ENCODE measurements at places on chromosomes 6 and 20.

GRCh38 chr20:41050361-41051008, 21.9 kb downstream of the TOP1 start:
- DNase-seq: no peak

GRCh38 chr20:46509523-46509922, 3.8 kb downstream of the ZNF334 start:
- no peak for DNase-seq

GRCh38 chr6:84021625-84022024, 11.9 kb upstream of the MRAP2 start:
- no peak for DNase-seq

GRCh38 chr6:33770124-33770832, 18.7 kb downstream of the LEMD2 start:
- DNase-seq: no peak

- DNase-seq: no peak
Observed at GRCh38 chr6:11374036-11375010, 141.9 kb upstream of the NEDD9 start.

- DNase-seq: no peak
Observed at GRCh38 chr20:37317994-37318640, 27.8 kb upstream of the SRC start.

GRCh38 chr6:107504270-107505026, 14.5 kb downstream of the SOBP start:
- no peak for DNase-seq

- DNase-seq: peak; percentile 39
Observed at GRCh38 chr20:45798935-45799642, 7.3 kb downstream of the DNTTIP1 start.

- DNase-seq: no peak
Observed at GRCh38 chr6:56766806-56767178, 124.1 kb upstream of the DST start.

- no peak for DNase-seq
Observed at GRCh38 chr6:57267586-57268293, 45.6 kb upstream of the RAB23 start.

DNA sequence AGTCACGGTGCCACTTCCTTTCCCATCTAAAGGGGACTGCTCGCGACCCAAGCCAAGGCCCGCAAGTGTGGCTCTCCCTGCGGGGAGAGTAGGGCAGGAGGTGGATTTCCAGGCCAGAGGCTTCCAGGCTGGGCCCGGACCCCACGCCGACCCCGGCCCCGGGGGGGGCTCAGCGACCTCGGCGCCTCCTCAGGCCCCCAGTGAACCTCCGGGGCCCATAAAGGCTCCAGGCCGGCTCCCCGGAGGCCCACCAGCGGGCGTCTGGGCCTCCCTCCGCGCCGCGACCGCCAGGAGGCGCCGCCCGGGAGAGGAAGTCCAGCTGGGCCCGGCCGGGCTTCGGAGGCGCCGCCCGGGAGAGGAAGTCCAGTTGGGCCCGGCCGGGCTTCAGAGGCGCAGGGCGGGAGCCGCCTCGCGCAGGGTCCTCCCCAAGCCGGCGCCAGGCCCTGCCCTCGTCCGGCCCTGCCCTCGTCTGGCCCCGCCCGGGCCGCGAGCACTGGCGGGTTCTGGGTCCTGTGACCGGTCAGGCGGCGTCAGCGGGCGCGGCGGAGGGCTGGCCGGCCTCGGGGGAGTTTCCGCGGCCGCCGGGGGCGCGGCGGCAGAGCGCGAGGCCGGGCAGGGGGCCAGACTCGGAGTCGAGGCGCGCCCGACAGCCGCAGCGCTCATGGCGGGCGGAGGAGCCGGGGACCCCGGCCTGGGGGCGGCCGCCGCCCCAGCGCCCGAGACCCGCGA, at the start of gene RAB32:
Gene RAB32, plus strand, starts transcription at position 623 of the 729 bp plus-strand sequence. Its CDS starts 39 bp downstream, at position 662.
- DNase-seq: no peak

DNA sequence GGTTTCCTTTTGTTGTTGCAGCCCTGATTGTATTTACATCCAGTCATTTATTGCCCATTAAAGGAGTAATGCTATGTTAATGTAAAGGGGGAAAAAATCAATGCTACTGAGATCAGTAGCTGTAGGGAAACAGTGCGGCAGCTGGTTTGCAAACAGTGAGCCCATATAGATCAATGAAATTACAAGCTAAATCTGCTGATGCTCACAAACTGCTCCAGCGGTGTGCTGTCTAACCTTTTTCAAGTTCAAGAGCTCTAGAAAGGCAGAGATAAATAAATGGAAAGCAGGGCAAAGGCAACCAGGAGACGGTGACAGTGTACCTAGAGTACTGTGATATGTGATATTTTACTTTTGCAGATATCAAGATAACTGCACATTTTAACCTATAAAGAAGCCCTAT, 449.0 kb upstream of the MMS22L start:
- no peak for DNase-seq

- DNase-seq: no peak
Observed at GRCh38 chr6:37620519-37620918, 77.2 kb downstream of the MDGA1 start.

GRCh38 chr6:56102216-56102615, 145.2 kb downstream of the COL21A1 start:
- no peak for DNase-seq

DNA sequence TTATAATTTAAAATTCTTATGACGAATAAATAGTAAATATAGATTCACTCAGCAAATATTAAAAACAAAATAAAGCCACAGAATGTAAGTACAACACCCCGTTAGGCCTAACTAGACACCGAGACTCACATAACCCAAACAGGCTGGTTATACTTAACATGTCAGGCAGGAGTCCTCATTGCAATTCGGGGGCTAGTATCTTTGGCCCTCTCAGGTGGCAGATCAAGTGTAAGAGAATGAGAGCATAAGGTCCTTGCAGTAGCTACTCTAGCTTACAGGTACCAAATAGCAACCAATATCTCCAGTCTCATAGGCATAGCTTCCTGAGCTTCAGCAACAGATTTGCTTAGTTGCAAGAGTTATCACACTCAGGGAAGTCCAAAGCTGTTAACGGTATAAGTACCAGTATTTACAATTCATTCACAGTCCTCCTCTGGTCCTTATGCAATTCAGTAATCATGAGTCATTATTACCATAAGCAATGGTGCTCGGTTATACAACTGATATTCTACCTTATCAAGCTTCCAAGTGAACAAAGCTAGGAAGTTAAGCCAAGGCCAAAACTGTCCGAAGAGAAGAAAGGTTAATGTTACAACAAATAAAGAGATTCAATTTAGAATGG, 20.1 kb downstream of the REV3L start:
- no peak for DNase-seq

DNA sequence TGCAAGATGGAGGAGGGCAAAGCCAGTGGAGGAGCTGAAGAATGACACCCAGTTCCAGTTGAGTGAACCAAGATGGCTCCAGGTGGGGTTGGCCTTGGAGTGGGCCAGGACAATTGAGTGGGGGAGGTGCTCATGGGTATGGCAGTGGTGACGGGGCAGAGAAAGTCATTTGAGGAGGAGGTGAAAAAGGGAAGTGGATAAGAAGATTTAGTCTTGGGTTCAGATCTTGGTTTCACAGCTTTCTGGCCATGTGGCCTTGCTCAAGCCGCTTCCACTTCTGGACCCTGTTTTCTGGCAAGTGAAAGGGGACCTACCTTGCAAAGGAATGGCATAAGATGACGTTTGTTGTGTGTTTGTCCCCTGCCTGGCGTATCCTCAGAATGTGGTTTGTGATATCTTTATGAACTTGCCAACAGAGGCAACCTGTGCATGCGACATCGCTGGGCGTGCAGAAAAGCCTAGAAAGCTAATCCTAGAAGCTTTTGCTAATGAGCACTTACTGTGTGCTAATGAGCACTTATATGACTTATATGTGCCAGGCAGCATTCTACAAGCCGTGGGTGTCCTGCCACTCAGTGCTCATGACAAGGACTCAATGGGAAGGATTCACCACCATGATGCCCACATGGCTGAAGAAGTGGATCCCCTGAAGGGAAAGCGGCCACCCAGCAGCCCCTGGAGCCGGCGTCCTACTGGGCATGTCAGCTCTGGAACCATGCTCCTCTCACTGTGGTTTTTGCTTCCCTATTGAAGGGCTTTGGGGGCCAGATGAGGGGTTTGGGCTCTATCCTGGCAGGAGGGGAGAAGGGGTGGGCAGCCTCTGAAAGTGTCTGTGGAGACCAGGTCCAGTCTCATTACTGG, 23.6 kb upstream of the STX16 start:
- DNase-seq: no peak

DNA sequence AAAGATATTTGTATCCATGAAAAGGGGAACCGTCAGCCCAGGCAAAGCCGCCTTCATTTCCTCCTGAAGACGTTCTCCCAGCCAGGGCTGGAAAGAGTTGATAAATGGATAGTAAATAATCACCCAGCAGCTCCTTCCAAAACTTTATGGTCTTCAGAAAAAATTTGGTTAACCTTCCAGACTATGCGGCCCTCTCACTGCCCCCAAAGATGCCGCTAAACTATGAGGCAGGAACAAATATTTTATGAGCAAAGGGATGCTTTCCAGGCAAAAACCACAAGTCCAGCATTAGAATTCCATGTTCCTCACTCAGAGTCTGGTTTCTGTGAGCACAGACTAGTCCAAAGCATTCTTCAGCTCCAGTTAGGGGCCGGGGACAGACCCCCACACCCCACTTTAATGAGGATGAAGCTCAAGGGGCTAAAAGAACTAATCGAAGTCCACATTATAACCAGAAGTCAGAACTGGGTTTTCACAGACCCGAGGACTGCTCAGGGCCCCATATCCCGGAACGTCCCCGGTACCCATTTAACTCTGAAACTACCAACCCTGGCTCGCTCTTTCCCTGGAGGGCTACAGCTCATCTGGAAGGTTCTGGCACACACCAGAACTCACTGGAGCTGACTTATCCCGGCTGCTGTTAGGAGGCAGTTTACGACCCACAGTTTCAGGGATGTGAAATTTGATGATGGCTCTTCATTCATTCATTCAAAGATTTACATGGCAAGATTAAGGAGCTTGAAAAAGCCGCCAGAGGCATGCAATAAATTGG, 29.4 kb downstream of the BMP7 start:
- no peak for DNase-seq

- no peak for DNase-seq
Observed at GRCh38 chr6:167148021-167148420, 9.8 kb downstream of the GPR31 start.

DNA sequence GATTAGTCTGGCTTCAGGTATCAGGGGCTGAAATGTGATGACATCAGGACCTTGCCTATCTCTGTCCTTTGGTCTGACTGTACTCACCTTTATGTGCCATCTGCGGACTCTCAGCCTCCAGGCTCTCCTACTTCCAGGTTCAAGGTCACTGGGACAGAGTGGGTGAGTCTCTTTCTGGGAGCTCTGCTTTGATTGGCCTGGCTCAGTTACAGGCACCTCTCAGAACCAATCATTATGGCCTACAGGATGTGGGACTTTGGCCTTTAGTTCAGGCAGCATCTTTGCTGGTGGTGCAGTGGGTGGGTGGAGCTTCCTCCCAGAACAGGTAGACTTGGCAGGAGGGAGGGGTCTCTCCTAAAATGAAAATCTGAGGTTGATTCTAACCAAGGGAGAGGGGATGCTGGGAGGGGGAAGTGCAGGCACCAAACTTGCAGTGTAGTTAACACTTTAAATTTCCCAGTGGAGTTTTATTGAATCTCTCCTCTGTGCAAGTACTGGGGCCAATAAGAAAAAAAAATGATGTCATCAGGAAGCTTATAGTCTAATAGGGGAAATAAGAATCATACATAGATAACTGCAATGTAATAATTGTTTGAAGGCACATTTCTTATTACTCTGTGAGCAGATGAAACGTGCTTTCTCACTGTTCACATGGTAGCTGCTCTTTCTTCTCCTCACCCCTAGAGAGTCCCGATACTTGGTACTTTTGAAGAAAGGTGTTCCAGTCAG, 53.4 kb downstream of the SLC24A3 start:
- no peak for DNase-seq

GRCh38 chr6:56168596-56168995, 78.8 kb downstream of the COL21A1 start:
- no peak for DNase-seq

GRCh38 chr20:23117738-23118137, 31.6 kb upstream of the CD93 start:
- DNase-seq: no peak

DNA sequence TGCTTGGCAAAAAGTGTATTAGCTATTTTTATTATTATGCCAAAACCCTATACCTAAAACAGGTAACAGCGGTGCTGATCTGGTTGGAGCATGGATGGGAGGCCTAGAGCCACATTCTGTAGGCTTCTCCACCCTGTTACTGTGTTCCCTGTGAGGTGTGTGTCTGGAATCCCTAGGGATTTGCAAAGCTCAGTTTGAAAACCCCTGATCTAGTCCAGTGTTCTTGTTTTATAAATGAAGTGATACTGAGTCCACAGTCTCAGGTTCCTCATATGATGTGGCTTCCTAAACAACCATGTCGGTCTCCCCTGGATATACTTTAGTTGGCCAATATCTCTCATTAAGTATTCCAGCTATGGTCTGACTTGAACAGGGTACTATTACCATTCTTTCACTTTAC, 16.3 kb downstream of the ACSS2 start:
- DNase-seq: no peak

DNA sequence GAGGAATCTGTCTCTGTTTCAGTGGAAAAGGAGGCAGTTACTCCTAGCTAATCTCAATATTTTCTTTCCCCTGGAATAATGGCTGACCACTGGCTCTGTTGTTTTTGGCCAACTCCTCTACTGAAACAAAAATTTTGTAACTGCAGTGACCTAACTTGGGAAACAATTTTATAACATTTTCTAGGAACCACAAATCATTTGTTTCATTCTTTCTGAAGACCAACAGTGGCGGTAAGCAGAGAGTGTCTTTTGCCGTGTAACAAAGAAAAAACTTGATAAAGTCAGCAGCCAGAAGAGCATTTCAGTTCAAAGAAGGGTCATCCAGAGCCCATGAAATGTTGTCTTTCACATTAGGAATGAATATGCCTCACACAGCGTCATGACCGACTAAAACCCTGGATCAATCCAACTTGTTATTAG, 11.8 kb upstream of the BFSP1 start:
- no peak for DNase-seq

DNA sequence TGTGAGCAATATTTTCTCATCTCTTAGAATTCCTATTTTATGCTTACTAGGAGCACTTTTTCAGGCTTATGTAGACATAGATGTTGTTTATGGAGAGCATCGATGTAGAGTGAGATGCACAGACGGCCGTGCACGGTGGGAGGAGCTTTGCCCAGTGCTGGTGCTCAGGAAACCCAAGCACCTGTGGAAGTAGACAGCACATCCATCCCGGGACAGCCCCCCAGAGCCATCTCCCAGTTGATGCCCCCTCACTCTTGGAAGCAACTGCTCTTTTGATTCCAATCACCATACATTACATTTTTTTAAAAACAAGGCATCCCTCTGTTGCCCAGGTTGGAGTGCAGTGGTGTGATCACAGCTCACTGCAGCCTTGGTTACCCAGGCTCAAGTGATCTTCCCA, 143.7 kb downstream of the SMOC2 start:
- DNase-seq: no peak

- no peak for DNase-seq
Observed at GRCh38 chr6:122392564-122393350, 6.7 kb upstream of the HSF2 start.
